ENCODE measurements at places on chromosomes 3 and 15.

- no peak for DNase-seq
These were observed 116.4 kb upstream of the TJP1 start for GRCh38 chr15:29938361-29939335.

DNA sequence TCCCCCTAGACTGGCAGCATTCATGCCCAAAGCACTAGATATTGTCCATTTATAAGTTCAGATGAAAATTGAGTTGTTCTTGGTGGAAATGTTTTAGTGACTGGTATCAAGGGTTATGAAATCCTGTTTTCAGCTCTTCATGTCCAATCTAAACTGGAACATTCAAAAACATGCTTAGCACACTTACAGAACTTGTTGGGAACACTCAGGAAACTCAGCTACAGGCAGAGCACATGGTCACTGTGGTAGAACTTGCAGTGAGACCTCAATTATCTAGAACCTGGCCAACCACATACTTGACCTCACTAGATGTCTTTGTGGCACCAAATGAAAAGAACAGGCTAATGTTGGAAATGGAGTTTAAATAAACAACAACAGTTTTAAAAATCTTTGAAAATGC lies 88.8 kb downstream of the SMAD3 start:
- no peak for DNase-seq

- no peak for DNase-seq
These were observed 56.4 kb downstream of the ZNF621 start for GRCh38 chr3:40581166-40581565.

DNA sequence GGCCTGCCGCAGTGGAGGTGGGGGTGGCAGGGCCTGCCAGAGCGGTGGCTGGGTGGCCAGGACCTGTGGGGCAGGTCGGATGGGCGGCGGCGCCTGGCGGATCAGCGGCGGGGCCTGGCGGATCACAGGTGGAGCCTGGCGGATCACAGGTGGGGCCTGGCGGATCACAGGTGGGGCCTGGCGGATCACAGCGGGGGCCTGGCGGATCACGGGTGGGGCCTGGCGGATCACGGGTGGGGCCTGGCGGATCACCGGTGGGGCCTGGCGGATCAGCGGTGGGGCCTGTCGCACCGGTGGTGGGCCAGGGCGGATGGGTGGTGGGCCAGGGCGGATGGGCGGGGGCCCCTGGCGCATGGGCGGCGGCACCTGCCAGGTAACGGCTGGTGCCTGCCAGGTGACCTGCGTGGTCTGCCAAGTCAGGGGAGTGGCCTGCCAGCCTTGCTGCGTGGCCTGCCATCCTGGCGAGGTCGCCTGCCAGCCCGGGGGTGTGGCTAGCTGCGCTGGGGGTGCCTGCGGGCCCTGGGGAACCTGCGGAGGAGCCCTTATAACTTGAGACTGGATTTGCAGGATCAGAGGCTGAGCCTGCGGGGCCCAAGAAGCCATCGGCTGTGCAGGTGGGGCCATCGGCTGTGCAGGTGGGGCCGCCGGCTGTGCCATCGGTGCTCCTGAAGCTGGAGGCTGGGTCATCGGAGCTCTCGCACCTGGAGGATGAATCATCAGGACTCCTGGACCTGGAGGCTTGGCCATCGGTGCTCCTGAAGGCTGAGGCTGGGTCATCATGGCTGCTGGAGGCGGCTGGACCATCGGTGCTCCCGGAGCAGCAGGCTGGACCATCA lies 1.3 kb downstream of the MAGEL2 start:
- DNase-seq = no peak

DNA sequence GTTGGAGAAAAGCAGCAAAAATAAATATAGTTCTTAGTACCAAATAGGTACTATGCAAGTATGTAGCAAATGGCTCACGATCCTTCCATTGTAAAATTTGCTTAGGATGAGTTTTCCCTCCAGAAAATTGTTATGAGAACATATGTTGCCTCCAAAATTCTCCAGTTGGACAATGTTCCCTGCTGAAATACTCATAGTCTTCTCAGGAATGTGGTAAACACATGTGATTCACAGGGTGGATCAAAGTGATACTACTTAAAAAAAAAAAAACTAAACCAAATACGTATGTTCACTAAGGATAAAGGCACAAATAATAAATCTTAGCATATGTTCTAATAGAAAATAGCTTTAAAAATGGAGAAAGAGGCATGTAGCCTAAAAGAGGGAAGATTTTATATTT lies 84.3 kb upstream of the ZNF385D start:
- DNase-seq = no peak

Data from stimulated activated CD4-positive, alpha-beta T cell treated with anti-CD3 and anti-CD28 coated beads, Interleukin-15, amount 100 ng/mL, for 48 hours (primary cell).